ENCODE measurements at places on chromosomes 4 and X.

- DNase-seq, result no peak
Measured at GRCh38 chrX:39835776-39836175, 262.0 kb downstream of the BCOR start.

DNA sequence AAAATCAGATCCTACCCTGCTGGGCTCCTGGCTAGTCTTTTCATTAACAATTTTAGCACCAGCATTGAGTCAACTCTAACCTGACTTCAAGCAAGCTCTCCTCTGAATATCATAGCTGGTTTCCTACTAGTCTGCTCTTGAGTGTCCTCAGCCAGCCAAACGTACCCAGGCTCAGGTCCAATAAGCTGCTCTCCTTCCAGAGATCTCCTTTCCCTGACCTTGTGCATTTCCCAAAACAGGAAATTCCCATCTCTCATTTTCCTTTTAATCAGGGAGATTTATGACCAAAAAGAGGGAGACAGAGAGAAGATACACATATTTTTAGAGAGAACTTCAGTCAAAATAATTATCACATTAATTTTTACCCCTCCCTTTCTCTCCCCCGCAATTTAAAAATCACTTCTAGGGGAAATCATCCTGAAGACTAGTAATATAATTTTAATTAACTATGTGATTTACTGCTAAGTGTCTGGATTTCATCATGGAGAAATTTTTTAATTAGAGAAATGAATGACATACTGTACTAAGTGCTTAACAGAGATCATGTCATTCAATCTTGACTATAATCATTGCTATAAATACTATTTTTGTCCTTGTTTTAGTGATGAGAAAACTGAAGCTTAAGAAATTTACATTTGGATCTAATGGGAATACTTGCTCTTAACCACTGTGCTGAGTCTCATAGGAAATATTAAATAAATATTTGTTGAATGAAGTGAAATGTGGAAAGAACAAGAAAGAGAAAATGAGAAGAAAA is 421.7 kb upstream of the INTU start:
- no peak for DNase-seq

- DNase-seq, result no peak
Measured at GRCh38 chrX:104253567-104254441, 929 bp downstream of the ESX1 start.

DNA sequence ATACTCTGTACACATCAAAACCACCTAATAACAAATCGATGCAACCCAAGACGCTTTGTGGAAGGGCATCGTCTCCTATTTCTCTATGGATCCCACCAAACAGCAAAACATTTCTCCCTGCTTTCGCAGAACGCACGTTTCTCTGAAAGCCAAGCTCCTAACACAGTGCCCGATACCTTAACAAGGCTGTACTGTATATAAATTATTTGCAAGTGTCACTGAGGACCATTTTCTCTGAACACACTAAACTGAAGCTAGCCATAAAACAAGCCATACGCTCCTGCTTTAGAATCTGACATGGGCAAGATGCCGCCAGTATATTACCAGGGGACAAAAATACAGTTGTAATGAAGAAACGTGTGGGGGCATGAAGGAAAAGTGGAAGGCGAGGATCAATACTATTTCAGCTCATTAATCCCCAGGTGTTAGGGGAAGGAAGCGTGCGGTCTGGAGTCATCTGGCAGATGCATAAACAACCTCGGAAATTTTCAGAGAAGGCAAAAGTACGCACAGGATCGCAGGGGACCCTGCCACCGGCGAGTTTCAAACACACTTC is 703 bp downstream of the KCNIP4 start:
- DNase-seq, result no peak

GRCh38 chrX:67730296-67730695 is 186.5 kb downstream of the AR start:
- no peak for DNase-seq

- no peak for DNase-seq
Measured at GRCh38 chr4:187128976-187129375, 405.3 kb upstream of the FAT1 start.

DNA sequence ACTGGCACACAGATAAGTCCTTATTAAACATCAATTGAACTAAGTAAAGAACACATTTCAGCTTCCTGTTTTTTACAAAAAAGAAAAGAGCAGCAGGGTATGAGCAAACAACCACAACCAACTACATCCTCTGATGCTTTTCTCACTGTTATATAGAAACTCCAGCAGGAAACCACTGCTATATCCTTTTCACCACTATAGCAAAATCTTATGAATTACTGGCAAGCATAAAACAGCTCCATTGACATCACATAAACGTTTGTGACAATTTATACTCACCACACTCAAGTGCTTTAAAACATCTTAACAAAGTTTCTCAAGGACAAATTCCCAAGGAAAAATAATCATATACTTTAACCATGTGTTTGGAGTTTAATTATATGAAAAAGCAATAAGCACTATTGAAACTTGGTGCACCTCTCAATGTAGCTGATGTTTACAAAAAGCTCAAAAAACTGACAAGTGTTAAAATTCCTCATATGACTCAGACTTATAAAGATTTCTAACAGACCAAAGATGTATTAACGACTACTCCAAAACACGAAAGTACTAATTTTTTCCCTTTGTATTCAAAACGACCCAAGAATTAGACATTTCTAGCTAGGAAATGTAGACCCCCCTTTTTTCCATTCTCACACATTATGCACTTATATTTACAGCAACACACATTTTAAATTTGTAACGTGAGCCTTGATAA is 12.9 kb downstream of the GPRIN3 start:
- no peak for DNase-seq

DNA sequence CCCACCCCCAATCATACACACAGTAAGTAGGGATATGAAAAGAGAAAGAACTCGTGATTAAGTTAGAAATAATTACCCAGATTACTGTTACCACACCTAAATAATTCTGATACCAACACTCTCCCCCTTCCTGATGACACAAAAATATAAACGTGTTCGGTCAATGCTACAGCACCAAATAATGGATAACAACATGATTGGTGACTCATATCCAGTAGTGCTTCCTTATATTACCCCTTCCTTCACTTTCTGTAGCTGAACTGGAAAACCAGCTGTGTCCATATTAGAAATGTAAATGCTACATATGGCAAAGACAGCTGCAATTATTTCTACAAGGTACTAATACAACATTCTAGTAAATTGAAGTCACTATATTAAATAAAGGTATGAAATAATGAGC is 20.8 kb downstream of the EIF4E start:
- DNase-seq, result no peak

- no peak for DNase-seq
Measured at GRCh38 chrX:145840531-145840930, 22.9 kb downstream of the SLITRK2 start.

- no peak for DNase-seq
Measured at GRCh38 chr4:186852073-186852420, 128.4 kb upstream of the FAT1 start.

GRCh38 chr4:163679189-163679588 is 184.7 kb downstream of the TMA16 start:
- DNase-seq, result no peak

GRCh38 chrX:29903360-29903759 is 312.0 kb upstream of the MAGEB2 start:
- DNase-seq, result no peak

- DNase-seq, result no peak
Measured at GRCh38 chrX:37302569-37302968, 46.6 kb upstream of the PRRG1 start.

- DNase-seq, result no peak
Measured at GRCh38 chrX:53374222-53374820, 48.1 kb downstream of the SMC1A start.

DNA sequence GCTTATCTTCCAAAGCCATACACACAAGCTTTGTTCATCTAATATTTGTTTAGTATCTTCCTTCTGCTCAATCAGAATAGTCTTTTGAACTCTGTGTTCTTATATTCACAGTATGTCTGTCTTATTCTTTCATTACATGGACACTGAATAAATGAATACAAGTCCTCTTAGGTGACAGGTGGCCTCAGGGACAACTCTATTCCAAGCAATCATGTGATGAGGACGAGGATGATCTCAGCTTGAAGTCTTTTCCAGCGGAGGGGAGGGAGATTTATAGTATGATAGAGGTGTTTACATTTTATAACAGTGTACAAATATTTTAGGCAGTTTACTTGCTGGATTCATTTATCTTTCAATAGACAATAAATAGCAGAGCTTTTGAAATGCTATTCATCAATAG is 300.4 kb downstream of the NLGN4X start:
- no peak for DNase-seq

- DNase-seq, result no peak
Measured at GRCh38 chrX:130631011-130631410, 229.2 kb downstream of the RBMX2 start.

DNA sequence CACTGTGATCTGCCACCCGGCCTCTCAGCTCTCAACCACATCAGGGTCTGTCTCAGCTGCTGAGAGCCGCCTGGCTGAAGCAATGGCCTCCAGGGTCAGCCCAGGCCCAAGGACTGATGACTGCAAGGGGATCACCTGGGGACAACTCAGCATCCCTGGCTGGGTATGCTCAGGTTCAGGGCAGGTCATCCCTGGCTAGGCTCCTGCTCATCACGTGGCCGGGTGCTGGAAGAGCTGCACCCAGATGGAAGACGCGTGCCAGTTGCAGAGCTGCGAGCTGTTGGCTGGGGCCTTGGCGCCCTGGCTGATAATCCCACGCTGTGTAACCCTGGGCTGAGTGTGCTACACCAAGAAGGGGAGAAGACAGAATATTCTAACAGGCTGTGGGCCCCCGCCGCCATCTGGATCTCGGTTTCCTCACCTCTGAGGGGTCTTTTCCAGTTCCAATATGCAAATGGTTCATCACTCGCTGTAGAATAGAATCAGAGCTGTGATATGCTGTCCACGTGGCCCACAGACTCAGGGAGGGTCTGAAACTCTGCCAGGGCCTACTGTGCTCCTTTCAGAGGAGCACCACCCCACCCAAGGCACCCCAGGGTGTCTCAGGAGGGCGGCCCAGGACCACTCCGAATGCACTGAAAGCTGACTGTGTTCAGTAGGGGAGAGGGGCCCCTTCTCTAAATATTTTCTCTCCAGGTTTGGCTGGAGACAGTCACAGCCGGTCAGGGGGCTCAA is 338.8 kb downstream of the BCOR start:
- no peak for DNase-seq

GRCh38 chrX:132712350-132712749 is 223.5 kb upstream of the MBNL3 start:
- no peak for DNase-seq

GRCh38 chr4:25320773-25321172 is 8.2 kb downstream of the ZCCHC4 start:
- DNase-seq, result no peak

- DNase-seq, result no peak
Measured at GRCh38 chrX:14697451-14697850, 168.1 kb downstream of the GLRA2 start.

DNA sequence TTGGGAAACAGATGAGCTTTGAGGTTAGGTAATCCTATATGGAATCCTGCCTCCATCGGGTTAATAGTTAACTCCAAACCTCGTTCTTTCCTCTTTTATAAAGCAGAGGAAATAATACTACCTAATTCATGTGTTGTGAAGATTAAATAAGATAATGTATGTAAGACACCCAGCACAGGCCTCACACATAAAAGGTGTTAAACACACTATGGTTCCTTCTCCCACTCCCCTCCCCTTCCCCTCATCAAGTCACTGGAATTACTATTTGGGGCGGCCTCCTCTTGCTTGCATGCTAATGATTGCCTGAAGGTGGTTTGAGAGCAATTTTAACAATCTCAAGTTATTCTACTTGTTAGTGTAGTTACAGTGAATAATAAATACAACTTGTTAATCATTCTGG is 404.4 kb upstream of the RASGEF1B start:
- DNase-seq, result no peak

DNA sequence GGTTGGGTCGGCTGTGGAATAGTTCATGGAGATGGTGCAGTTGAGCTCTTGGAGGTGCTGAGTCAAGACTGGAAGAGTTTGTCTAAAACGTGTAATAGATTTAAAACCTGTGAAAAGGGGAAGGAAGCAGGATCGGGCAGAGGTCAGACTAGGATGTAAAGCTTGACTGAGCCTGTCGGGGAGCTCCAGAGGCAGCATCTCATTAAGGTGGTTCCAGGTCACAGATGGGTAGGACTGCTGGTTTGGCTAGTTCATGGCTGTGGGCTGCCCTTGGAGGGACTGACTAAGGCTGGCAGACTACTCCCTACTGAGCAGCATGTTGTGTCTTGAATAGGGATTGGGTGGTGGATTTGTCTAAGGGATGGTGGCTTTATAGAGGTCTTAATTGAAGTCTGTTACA is 28.4 kb upstream of the WDR1 start:
- no peak for DNase-seq

DNA sequence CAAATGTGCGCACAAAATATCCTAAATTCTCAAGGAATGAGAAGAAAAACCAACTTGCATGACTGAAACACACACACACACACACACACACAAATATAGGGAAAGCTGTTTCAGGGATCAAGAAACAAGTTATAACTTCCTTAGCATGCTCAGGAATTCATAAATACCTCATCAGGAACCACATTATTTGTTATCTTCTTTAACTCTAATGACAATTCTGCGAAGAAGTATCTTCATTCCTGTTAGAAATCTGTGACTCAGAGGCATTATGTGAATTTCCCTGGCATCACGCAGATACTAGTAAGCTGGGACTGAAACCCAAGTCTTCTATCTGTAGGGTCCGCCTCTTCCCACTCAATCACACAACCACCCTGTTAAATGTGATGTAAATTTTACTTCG is 30.3 kb downstream of the TMPRSS11A start:
- DNase-seq, result no peak

DNA sequence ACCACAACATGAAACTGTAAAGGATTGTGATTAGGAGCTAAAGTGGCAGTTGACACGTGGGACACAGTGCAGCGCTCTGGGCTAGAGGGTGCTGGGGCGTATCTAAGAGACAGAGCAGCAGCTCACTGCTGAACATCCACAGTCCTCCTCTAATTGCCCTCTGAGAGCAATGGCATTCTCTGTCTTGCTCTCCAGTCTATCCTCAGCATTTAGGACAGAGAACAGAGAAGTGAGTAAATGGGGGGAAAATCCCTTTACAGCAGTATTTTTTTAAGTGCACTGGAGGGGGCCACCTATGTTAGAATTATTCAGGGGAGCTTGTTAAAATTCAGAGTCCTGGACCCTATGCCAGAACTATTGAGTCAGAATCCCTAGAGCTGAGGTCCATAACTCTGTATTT is 4.2 kb upstream of the TMEM154 start:
- no peak for DNase-seq

GRCh38 chr4:109232681-109233080 is 69.8 kb downstream of the COL25A1 start:
- no peak for DNase-seq

GRCh38 chrX:119398974-119399771 is at the start of gene SLC25A43:
TSS of gene SLC25A43 (plus strand) at chrX:119399336. CDS start at chrX:119399404, 68 bp downstream.
- DNase-seq, result no peak

- no peak for DNase-seq
Measured at GRCh38 chrX:106450405-106450804, 161.4 kb upstream of the RADX start.

- DNase-seq, result no peak
Measured at GRCh38 chr4:77025643-77026321, 50.0 kb downstream of the CCNI start.

DNA sequence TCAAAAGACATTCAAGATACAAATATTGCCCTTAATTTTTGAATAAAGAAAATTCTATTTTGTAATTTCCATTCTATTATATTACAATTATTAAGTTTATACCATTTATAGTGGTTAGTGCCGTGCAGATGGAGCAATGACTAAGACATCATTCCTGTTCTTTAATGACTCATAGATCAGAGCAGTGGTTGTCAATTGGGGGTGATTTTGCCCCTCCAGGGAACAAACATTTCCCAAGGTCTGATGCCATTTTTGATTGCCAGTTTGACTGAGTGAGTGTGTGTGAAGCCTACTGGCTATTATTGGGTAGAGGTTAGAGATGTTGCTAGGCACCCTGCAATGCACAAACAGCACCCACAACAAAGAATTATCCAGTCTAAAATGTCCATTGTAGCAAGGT is 97.9 kb upstream of the DDIT4L start:
- no peak for DNase-seq

Data from stimulated activated CD8-positive, alpha-beta memory T cell treated with anti-CD3 and anti-CD28 coated beads, Interleukin-4, amount 100 ng/mL, for 1 hour (primary cell).